Type B pancreatic cell (in vitro differentiated cells): ENCODE measurements at places on chromosomes 12 and 14.

DNA sequence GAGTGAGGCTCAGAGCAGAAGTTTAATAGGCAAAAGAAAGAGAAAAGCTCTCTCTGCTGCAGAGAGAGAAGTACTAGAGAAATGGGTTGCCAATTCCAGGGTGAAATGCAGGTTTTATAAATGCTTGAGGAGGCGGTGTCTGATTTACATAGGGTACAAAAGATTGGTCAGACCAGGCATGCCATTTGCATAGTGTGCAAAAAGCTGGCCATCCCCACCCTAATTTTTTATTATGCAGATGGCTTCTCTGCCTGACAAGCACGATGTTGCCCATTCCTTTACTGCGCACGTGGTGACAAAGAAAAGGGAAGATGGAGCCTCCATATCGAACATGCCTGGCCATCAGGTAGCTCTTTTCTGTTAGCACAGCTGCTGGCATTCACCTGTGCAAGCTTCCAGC lies 209.3 kb upstream of the PPFIA2 start:
- no peak overlapping the region for H3K27ac ChIP-seq
- H3K27me3 ChIP-seq = no peaks in the 10 kb centered on the region
- no peak for DNase-seq

DNA sequence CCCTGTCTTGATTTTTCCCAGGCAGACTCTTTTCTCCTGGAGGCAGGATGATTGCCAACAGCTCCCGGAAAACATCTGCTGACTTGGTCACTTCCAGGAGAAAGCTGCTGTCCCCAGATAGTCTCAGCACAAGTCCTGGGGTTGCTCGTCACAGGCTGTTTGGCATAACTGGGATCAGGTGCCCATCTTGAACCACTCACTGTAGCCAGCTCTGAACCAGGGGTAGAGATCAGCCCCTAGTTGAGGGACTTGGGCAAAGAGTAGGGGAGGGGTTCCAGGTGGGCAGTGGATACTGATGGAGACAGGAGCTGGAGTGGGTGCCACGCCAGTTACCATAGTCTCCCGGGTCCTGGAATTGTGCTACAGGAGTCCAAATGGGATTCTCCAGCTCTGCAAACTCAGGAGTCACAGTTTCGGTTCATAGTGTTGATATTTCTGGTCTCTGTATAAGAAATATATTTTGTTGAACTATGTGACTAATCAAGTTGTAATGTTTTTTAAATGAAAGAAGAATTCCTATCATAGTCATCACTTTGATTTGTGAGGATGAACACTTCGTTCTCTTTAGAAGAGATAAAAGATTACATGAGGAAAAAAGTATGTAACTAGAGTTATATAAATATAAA lies 1154.5 kb downstream of the AACS start:
- no peak for DNase-seq
- no peaks in the 10 kb centered on the region for H3K36me3 ChIP-seq
- no peaks in the 10 kb centered on the region for H3K4me1 ChIP-seq
- no peak overlapping the region for H3K27ac ChIP-seq
- H3K4me3 ChIP-seq = no peak overlapping the region
- peaks cover 18% of the 10 kb centered on the region for H3K27me3 ChIP-seq

DNA sequence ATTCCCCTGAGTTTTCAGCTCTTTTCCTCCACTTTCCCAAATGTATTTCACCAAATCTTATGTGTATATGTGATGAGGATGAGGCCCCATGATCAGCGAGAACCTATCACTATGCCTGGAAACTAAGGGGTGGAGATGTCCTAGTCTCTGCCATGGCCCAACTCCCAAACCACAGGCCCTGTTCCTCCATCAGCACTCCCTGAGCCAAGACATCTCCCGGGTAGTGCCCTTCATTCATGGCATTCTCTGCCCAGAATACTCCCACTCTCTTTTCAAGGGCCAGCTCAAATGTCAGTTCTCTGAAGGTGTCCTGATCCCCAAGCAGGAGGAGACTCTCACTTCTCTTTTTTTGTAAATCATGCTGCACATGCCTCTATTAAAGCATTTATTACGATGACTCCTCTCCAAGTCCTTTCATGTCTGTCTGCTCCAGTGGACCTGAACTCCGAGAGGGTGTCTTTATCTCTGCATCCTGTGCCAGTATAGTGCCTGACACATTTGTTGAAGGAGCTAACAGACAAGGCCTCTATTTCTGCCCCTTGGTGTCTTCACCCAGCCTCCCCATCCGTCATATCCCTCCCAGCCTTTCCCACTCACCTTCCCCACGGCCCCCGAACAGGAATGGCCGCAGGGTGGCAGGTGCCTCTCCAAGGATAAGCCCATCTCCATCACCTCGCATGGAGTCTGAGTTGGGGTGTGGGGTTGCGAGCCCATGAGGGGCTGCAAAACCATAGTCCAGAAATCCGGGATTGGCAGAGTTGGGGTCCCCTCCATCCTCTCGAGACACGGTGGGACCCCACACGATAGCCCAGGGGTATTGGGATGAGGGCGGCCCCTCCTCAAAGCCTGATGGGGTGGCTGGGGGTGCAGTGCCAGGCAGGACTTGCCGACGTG lies 3.7 kb downstream of the PIANP start:
- peaks cover 6% of the 10 kb centered on the region for H3K4me1 ChIP-seq
- H3K36me3 ChIP-seq = peaks cover 13% of the 10 kb centered on the region
- DNase-seq = no peak

DNA sequence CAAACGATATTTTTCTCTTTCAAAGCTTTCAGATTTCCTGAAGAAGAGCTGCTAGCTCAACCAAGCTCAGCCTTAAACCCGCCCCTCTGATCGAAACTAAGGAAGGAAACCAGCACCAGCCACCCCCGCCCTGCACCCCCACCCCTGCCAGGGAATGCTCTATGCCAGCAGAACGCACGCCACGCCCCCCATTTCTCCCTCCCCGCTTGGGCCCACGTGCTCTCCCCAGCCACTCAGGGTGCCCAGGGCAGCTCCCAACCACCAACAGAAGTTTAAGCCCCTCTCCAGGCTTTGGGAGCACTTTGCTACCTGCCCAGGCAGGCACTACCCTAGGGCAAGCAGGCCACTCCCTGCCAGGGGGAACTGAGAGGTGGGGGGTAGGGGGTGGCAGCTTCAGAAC lies 18.8 kb upstream of the KRT78 start:
- no peaks in the 10 kb centered on the region for H3K36me3 ChIP-seq
- H3K27ac ChIP-seq = peak overlapping the region; percentile 94
- peak overlapping the region; percentile 35 for H3K4me3 ChIP-seq
- H3K27me3 ChIP-seq = no peaks in the 10 kb centered on the region
- DNase-seq = no peak
- H3K4me1 ChIP-seq = peaks cover 5% of the 10 kb centered on the region

- no peak overlapping the region for H3K27ac ChIP-seq
- no peak for DNase-seq
- no peaks in the 10 kb centered on the region for H3K36me3 ChIP-seq
- no peaks in the 10 kb centered on the region for H3K27me3 ChIP-seq
- no peak overlapping the region for H3K4me3 ChIP-seq
- peaks cover 14% of the 10 kb centered on the region for H3K4me1 ChIP-seq
Observed at GRCh38 chr14:58828298-58828697, 190.5 kb downstream of the DACT1 start.
